Thyroid gland (tissue), 4 donors: ENCODE measurements at places on chromosomes 2 and 18. TPM values are rescaled to one million over a fixed set of nuclear protein-coding genes. Genes with fewer than 3 reads are reported as not detected.

DNA sequence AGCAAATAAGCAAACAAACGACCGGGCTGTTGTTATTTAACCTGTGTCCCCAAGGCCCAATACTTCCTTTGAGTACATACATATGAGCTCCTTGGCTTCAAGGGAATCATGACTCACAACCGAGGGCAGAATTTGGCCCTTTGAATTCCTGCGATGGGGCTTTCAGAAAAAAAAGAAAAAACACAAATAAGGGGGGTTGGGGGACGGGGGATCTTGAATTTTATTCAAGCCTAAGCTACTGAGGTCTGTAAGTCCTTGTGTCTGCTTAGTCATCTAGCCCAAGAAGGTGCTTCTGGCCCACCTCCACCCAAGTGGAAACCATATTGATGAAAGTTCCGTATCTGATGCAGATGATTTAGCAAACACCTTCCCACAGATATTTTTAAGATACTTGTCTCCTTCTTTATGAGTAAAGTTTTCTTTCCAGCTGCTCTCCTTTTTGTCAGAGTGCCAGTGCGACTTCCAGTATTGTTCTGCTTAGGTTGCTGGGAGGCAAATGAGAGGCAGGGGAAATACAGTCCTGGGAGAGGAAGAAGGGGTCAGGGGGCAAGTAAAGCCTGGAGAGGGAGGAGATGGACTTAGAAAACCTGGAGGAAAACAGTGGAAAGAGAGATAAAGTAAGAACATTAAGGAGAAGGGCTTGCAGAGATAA lies 169.6 kb downstream of the ZEB2 start:
- DNase-seq = peak; percentile 23

RESP18 gene
- total RNA-seq = not detected

CYP26B1 gene
- total RNA-seq = 24.2 TPM

DNA sequence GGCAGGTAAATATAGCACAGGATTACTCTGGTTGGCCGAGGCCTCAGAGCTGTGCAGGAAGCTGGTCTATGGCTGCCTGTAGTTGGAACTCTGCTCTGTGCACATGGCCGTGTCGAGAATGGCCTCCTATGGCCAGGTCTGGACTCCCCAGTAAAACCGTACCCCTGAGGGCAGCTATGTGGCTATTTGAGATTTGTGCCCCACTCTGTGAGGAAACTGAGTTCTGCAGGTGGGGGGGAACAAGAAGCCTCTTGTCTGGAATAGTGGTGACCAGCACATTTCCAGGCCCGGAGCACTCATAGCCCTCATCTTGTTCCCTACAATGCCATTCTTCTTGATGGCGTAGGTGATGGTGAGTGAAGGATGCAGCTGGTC lies 15.0 kb upstream of the TEX51 start:
- DNase-seq = no peak

- no peak for DNase-seq
Observed at GRCh38 chr2:204042401-204042800, 105.8 kb downstream of the ICOS start.

SERPINB13 gene
- total RNA-seq = not detected

BCL2 gene
- total RNA-seq = 163 TPM

- DNase-seq = no peak
Observed at GRCh38 chr2:18804536-18804935, 215.2 kb upstream of the NT5C1B start.

LAMA1 gene
- total RNA-seq = 4.2 TPM

DNA sequence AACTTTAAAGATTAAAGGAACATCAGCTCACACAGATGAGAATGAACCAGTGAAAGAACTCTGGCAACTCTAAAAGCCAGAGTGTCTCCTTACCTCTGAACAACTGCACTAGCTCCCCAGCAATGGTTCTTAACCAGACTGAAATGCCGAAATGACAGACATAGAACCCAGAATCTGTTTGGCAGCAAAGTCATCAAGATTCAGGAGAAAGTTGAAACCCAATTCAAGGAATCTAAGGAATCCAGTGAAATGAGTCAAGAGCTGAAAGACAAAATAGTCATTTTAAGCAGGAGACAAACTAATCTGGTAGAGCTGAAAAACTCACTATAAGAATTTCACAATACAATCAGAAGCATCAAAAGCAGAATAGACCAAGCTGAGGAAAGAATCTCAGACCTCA lies 72.0 kb downstream of the STRADB start:
- DNase-seq = no peak

GRCh38 chr2:144470816-144471215 lies 49.1 kb downstream of the ZEB2 start:
- no peak for DNase-seq

- no peak for DNase-seq
Observed at GRCh38 chr2:159753797-159754196, 41.5 kb downstream of the MARCHF7 start.

DNA sequence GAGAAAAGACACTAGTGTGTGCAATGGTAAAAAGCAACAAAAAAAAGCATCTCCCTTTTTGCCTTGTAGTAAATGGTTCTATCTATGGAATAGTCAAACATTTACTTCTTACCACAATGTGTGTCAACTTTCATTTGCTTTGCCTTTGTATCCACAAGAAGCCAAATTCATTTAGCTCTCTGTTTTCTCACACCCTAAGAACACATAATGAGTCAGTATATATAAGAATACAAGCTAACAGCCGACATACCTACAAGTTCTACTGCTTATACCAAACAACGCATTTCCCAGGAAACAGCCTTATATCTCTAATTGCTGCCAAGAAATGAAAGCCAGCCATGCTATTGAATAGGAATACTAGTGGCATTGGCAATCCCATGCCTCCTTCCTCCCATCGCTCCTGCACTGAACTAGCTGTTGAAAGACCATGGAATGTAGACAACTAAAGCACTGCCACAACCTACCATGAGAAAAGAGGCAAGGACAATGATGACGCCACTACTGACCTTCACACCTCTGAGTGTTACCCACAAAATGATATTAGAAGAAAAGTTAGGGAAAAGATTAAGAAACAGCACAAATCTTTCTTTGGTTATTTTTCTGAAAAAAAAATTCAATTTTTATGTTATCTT lies 243.9 kb downstream of the GCA start:
- DNase-seq = no peak

GRCh38 chr2:231947694-231948093 lies 13.8 kb upstream of the DIS3L2 start:
- DNase-seq = no peak

DNA sequence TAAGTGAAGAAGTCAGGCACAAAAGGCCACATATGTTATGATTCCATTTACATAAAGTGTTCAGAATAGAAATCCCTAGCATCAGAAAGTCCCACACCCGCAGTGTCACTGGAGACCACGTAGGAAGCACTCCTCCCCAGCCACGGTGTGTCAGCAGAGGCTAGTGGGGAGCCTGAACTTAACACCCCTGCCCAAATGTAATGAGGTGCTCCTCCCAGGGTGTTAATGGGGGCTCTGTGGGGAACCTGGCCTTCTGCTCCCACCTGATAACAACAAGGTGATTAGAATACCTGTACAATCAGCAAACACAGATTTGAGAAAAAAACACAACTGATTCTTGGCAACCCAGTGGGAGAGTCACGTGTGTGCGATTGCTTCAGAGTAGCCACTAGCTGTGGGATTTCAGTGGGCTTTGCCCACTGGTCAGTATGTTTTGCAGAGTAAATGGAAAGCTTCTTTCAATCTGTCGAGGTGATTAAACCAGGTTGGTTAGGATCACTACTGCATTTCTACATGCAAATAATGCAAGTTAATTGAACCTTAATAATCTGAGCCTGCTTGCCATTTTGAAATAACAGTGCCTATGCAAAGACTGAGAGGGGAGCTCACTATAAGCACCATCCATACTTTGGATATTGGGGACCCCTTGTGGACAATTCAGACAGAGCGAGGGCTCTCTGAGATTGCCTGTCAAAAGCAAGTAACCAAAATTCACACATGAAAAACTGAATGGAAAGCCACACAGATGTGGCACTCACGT lies 20.6 kb upstream of the ATRAID start:
- peak; percentile 48 for DNase-seq

GRCh38 chr2:201261906-201262305 lies 1.6 kb downstream of the CASP8 start:
- no peak for DNase-seq

GRCh38 chr2:990970-991369 lies 40.3 kb downstream of the SNTG2 start:
- no peak for DNase-seq

DNA sequence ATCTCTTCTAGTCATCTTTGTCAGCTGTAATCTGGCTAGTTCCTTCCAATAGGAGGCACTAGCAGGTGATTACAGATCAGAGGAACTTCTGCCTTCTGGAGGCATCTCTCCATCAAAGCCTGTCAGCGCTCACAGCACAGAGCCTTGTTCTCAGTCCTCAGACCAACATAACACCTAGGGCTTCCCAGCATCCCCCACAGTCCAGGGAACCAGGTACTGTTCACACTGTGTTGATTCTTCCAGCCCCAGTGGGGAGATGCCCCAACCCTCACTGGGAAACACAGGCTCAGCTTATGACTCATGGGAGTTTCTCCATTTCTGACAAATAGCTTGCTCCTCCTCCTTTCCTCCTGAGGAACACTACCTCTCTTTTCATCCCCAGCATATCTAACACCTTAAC lies 601.7 kb downstream of the CBLN2 start:
- no peak for DNase-seq

NTSR2 gene
- total RNA-seq = not detected

DNA sequence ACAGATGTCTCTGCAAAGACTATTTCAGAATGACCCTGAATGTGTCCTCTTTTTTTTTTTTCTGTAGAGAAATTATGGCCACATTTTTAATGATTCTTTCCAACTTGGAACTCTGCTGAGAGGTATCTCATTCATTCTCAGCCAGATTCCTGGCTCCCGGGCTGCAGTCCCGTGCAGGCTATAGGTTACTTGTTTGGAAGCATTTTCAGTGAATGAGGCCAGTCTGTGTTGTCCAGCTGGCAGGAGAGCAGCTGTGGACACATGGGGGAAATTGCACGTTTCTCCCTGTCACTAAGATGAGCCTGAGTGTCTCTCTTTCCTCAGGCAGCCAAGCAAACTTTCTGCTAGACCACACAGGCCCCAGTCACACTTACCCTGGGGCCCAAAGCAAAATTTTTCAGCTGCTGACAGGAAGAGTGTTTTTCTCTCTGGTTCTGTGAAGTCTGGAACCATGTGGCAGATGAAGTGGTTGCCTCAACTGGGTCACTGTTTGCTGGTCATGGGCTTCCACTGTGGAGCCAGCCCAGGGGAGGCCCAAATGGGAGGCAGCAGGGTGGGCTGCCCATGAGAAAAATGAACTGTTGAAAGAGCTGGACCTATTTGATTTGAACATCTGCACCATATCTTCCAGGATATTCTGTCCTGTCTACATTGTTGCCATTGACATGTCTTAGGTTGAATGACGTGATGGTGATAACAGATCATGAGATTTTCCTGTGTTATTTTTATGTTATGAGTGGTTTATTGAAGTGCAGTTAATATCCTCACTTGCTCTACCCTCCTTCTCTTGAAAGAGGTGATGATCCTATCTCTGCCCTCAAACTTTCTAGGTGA lies 431.2 kb downstream of the LPIN1 start:
- DNase-seq = no peak

DNA sequence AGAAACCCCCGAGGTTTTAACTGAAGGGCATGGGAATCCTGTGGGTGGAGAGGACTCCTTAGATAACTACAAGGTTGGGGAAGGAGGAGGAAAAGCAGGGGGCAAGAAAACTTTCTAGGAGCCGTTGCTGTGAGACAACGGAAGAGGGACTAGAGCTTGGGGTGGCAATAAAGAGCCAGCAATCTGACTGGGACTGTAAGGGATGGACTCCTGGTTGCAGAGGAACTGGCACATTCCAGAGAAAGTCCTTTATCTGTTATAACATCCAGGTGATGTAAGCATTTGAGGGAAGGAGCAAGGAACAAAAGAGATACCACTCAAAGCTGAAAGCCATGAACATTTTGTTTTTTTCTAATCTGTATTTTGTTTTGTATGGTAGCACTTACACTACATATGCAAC lies 16.4 kb downstream of the CDCA7 start:
- DNase-seq = no peak

DNA sequence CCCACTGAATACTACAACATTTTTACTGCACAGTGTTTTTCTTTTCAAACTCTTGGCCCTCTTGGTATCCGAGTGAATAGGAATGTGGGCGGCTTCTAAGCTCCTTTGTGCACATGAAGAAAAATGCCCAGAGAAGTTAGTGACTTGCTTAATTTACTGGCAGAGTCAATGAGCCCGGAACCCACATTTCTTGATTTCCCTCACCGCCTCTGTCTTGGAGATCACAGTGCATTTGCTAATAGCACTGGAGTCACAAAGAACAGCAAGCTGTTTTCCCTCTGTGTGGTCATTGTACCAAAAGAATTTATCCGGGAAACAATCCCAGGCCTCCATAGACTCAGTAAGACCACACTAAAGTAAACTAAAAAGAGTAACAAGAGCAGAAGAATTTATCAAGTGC lies 18.9 kb downstream of the STON1 start:
- DNase-seq = peak; percentile 49

ADCY3 gene
- 28.1 TPM for total RNA-seq

DNA sequence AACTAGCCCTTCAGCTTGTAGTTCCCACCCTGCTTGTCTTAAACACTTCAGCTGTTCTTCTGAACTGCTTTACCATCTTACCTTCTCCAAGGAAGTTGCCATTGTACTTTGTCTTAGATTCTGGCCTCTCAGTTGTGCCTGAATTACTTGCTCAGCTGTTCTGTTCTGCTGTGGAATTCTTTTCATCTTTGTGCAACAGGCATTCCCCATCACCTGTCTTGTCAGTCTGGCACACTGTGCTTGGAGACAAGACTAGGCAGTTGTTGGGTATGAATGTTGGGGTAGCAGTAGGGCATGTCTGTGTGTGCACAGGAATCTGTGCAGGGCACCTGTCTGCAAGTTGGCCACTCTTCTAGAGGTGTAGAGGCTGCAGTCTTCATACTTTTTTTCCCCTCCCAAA lies 38.7 kb downstream of the PHLPP1 start:
- DNase-seq = no peak

GRCh38 chr2:123179526-123179925 lies 845.6 kb upstream of the CNTNAP5 start:
- DNase-seq = no peak

- no peak for DNase-seq
Observed at GRCh38 chr2:86617153-86617552, 6.5 kb downstream of the RNF103 start.
